Naive thymus-derived CD4-positive, alpha-beta T cell (primary cell): ENCODE measurements at places on chromosomes 5 and 9. TPM values are rescaled to one million over a fixed set of nuclear protein-coding genes. Genes with fewer than 3 reads are reported as not detected.
A peak's percentile ranks its signal among the peaks of the same experiment; 100 is the strongest.

PDE8B gene
- total RNA-seq: not detected

GRCh38 chr5:51131266-51131665 is 252.0 kb upstream of the ISL1 start:
- DNase-seq: no peak

GFM2 gene
- 21.9 TPM for total RNA-seq

DNA sequence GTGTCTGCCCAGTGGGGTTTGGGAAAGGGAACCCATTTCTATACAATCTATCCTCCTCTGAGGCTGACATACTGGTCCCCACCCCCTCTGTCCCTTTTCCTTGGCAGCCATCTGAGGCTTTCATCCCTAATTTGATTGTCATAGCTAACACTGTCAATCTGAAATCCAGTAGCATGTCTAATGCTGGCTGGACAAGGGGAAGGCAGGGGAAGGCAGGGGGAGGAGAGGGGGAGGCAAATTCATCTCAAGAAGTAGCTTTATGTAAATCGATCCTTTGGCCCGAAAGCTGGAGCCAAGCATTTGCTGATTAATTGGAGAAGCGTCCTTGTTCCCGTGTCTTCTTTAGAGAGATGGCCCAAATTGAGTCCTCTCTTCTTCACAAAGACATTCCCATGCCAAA is 314.1 kb upstream of the PANK3 start:
- no peak for DNase-seq

DNA sequence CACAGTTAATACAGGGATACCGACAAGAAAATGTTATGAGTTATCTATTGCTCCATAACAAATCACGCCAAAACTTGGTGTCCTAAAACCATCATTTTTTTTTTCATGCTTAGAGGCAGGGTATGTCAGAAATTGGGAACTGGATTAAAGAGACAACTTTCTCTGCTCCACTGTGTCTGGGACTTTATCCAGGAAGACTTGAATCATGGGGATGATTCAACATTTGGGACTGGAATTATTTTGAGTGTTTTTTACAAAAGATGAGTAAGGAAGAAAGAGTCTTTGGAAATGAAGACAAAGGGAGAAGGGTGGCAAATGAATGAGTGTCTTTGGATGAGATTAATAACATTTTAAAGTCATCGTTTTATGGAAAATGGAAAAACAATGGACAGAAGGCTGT is 1883.7 kb upstream of the C9orf72 start:
- DNase-seq: no peak

- no peak for DNase-seq
Measured at GRCh38 chr9:84708400-84708799, 38.9 kb downstream of the NTRK2 start.

- DNase-seq: no peak
Measured at GRCh38 chr9:126723807-126724172, 81.0 kb upstream of the ZBTB43 start.

DNA sequence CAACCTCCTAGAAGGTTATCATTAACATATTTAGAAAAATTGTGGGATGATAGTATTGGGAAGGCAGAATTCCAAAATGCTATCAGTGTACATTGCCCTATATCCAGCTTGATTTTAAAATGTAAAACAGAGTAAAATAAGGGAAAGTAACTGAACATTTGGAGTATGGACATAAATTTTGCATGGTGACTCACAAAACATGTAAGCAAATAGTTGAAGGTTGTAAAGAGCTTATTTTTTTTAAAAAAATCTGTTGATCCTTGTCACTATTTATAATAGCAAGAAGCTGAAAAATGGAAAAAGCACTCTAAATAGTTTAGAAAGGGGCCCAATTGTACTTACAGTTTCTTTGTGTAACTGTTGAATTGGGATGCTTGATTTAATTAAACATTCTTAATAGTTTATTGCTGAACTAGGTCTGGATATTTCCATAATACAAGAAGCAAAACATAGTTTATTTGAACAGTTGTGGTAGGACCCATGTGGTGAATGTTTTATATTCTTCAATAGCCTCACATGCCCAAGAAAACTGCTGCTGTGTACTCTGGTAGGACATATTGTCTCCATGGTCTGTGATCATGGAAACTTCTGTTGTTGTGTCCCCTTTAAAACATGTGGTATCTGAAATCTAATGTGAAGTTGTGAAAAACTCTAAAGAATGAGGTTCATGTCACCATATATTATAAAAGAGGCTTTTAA is 82.4 kb downstream of the NNT start:
- DNase-seq: no peak

GRCh38 chr5:131848662-131849061 is 51.8 kb upstream of the FNIP1 start:
- peak; percentile 1 for DNase-seq

GRCh38 chr5:172701291-172701656 is 60.2 kb downstream of the NEURL1B start:
- no peak for DNase-seq

- DNase-seq: no peak
Measured at GRCh38 chr5:133287500-133287899, 235.7 kb downstream of the HSPA4 start.

- no peak for DNase-seq
Measured at GRCh38 chr5:135326296-135327254, 72.5 kb downstream of the MACROH2A1 start.

DNA sequence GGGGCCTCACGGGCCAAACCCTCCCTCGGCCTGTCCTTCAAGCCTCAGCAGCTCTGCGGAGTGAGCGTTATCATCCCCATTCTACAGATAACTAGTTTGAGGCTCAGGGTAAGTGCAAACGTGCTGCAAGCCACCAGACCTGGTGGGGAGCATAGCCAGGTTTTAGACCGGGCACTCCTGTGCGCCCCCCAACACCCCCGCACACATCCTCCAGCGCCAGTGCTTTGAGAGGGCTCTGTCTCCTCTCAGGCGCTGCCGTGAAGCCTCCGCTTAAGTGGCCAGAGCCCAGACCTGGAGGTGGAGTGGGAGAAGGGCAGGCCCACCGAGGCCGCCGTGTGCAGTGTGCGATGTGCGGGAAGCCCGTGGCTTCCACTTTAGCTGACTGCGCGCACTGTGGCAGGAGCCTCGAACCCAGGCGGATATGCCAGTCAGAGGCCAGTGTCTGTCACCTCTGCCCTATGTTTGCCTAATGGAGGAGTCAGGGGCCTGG is 1.6 kb upstream of the MGAT1 start:
- DNase-seq: no peak

GRCh38 chr9:92968081-92968480 is 20.8 kb downstream of the FGD3 start:
- DNase-seq: no peak

DNA sequence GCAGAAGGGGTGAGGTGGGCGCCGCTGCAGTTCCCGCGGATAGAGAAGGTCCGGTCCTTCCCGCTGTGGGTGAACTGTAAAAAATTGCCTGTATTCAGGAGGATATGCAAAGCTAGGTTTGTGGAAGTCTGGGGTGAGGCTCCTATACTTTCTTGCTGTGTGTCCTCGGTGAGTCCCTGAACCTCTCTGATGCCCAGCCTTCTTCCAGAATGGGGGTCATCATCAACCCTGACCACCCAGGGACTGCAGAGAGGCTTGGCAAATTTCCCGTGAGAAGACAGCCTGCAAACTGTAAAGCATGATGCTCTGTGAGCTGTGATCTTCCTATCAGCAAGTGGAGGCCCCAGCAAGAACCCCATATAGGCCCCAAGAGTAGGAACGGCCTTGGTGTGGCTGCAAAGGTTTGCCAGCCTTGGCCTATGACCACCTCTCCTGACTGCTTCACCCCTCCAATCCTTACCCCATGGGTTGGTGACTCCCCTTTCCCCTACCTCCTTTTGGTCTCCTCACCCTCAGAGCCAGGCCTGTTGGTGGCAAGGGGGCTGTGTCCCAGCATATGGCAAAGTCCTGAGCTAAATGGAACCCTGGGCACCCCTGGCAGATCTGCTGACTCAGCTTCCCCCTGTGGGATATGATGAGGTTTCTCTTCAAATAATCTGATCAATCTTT is 760 bp downstream of the ALDH1B1 start:
- no peak for DNase-seq
